Effector memory CD8-positive, alpha-beta T cell (primary cell): ENCODE measurements at places on chromosomes 16 and 17.

GRCh38 chr16:81818568-81818896 lies 39.4 kb downstream of the PLCG2 start:
- no peak for DNase-seq
- peaks cover 32% of the 10 kb centered on the region for H3K4me1 ChIP-seq
- peak overlapping the region; percentile 71 for H3K4me3 ChIP-seq
- H3K27me3 ChIP-seq: peaks cover 7% of the 10 kb centered on the region

DNA sequence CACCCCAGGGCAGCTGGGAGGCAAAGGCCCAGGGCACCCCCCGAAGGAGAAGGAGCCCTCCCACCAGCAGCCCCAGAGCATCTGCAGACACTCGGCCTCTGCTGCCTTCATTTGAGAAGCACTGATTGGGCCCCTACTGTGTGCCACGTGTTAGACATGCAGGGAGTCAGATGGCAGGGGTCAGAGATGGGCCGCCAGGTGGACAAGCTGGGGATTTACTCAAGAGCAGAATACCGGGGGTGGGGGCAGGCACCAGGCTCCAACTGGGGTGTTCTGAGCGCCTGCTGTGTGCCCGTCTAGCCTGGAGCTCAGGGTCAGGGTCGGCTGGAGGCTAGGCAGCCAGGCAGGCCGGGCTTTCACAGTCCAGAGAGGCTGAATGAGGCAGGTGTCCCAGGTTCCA lies 18.7 kb downstream of the TPSG1 start:
- no peak overlapping the region for H3K4me3 ChIP-seq
- H3K27me3 ChIP-seq: no peaks in the 10 kb centered on the region
- H3K36me3 ChIP-seq: no peaks in the 10 kb centered on the region

DNA sequence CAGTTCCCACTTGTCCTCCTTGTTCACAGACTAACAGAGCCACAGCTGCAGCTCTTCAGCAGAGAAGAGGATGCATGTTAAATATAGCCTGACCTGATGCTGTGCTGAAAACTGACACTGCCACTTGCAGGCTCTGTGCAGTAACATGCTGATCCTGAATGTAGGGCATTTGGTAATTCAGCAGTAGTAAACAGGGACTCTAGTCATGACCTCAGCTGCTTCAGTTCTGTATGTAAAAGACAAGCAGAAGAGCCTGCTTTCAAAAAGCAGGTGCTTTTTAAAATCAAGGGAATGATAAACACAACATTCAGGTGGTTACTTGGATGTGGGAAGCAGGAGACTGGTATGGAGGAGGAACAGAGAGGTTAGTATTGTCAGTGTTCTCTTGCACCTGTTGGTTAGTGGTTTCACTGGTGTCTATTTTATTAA lies 33.8 kb downstream of the ESRP2 start:
- H3K27ac ChIP-seq: peak overlapping the region; percentile 6
- H3K36me3 ChIP-seq: peaks cover 49% of the 10 kb centered on the region
- peaks cover 21% of the 10 kb centered on the region for H3K4me1 ChIP-seq
- H3K27me3 ChIP-seq: no peaks in the 10 kb centered on the region

DNA sequence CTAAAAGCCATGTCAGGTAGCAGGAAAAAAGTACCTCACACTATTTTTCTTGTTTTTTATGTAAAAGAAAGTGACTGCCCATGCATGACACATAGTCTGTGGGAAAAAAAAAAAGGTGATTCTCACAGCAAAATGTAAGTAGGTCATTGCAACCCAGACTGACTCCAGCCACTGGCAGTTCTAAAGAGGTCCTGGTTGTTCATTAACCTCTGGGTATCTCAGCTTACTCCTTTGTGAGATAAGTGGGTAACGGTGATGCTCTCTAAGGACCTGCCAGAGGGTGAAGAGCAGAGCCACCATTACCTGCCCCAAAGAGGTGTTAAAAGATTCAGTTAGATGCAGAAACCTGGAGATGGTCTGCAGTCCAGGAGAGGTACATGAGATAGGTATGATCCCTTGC lies 531.9 kb downstream of the GRIN2A start:
- no peak for DNase-seq
- no peaks in the 10 kb centered on the region for H3K27me3 ChIP-seq
- H3K27ac ChIP-seq: no peak overlapping the region
- no peaks in the 10 kb centered on the region for H3K4me1 ChIP-seq
- no peaks in the 10 kb centered on the region for H3K36me3 ChIP-seq

DNA sequence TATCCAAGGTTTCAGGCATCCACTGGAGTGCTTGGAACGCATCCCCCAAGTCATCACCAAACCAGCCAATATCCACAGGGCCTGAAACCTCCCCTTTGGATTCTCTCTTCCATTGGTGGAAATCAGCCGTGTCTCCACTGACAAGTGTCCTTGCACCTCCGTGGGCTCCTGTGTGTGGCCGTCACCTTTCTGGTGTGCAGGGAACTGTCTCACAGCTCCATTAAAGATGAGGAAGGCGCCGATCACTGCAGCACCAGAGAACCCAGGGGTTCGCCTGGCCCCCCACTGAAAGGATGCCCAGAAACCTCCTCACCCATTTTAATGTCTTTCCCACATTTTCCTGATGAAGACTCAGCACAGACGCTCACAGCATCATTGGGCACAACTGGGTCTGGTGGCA lies 17.8 kb upstream of the METRNL start:
- no peaks in the 10 kb centered on the region for H3K27me3 ChIP-seq
- H3K36me3 ChIP-seq: peaks cover 11% of the 10 kb centered on the region
- H3K27ac ChIP-seq: no peak overlapping the region
- H3K4me3 ChIP-seq: no peak overlapping the region
- no peak for DNase-seq

GRCh38 chr16:67979955-67980678 lies at the start of gene DPEP3:
Gene DPEP3 (minus strand): TSS chr16:67980499. CDS start chr16:67980380, 119 bp downstream.
- H3K27ac ChIP-seq: no peak within 1 kb of the TSS
- H3K27me3 ChIP-seq: peaks cover 8% of the 10 kb centered on the region
- DNase-seq: no peak
- H3K36me3 ChIP-seq: no peaks in the 10 kb centered on the region
- H3K4me3 ChIP-seq: no peak within 1 kb of the TSS

DNA sequence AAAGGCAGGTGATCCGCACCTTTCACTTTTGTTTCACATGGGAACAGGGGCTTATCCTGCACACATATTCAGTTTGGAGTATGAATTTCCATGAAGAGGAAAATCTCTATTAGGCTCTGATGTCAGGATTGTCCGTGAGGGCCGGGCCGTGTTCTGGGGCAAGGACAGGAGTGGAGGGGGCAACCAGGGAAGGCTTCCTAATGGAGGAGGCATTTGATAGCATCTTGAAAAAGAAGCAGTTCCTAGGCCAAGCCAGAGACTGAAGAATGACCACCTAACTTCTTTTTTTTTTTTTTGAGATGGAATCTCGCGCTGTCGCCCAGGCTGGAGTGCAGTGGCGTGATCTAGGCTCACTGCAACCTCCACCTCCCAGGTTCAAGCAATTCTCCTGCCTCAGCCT lies 174.2 kb downstream of the SEC14L1 start:
- no peak for DNase-seq
- peaks cover 16% of the 10 kb centered on the region for H3K4me1 ChIP-seq
- H3K4me3 ChIP-seq: no peak overlapping the region
- H3K27ac ChIP-seq: no peak overlapping the region
- H3K36me3 ChIP-seq: no peaks in the 10 kb centered on the region
- peaks cover 6% of the 10 kb centered on the region for H3K27me3 ChIP-seq

DNA sequence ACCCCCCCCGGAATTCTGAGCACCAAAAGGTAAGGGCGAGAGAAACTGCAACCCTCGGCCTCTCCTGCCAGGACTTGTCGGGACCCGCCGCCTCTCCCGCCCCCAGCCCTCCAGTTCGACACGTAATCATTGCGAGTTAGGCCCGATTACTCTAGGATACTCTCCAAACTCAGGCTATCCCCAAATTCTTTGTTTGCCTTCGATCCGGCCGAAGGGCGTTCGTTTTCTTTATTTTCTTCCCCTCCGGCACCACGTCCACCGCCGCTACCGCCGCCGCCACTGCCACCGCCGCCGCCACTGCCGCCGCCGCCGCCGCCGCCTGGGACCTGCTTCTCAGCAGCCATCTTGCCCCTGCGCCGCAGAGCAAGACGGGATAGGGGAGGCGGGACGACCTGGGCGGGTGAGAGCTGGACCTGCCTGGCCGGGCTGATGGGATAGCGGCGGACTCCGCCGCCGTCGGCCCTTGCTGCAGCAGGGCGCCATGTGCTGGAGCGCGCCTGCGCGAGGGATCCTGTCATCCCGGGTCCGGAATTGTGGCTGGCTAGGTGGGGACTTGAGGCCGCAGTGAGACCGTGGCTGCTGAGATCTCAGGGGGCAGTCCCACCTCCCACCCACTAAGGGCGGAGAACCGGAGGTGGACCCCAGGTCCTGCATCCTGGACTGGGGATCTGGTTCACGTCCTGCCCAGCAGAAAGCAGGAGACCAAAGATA lies at the start of gene SRP68:
TSS of gene SRP68 (minus strand) at position 370 of the 711 bp plus-strand sequence. CDS start at position 344, 26 bp downstream.
- H3K4me3 ChIP-seq: peak within 1 kb of the TSS; percentile 95
- H3K27me3 ChIP-seq: peaks cover 24% of the 10 kb centered on the region

- peaks cover 14% of the 10 kb centered on the region for H3K4me1 ChIP-seq
- no peaks in the 10 kb centered on the region for H3K27me3 ChIP-seq
- peaks cover 24% of the 10 kb centered on the region for H3K36me3 ChIP-seq
- H3K27ac ChIP-seq: peak overlapping the region; percentile 51
Measured at GRCh38 chr16:67648088-67648763, 3.3 kb downstream of the CARMIL2 start.

GRCh38 chr16:12500771-12501170 lies 302.9 kb downstream of the CPPED1 start:
- H3K4me3 ChIP-seq: no peak overlapping the region
- peaks cover 12% of the 10 kb centered on the region for H3K4me1 ChIP-seq
- H3K27ac ChIP-seq: no peak overlapping the region
- no peak for DNase-seq
